Midbrain (tissue), 1 donor: ENCODE measurements at places on chromosomes 4 and X.

DNA sequence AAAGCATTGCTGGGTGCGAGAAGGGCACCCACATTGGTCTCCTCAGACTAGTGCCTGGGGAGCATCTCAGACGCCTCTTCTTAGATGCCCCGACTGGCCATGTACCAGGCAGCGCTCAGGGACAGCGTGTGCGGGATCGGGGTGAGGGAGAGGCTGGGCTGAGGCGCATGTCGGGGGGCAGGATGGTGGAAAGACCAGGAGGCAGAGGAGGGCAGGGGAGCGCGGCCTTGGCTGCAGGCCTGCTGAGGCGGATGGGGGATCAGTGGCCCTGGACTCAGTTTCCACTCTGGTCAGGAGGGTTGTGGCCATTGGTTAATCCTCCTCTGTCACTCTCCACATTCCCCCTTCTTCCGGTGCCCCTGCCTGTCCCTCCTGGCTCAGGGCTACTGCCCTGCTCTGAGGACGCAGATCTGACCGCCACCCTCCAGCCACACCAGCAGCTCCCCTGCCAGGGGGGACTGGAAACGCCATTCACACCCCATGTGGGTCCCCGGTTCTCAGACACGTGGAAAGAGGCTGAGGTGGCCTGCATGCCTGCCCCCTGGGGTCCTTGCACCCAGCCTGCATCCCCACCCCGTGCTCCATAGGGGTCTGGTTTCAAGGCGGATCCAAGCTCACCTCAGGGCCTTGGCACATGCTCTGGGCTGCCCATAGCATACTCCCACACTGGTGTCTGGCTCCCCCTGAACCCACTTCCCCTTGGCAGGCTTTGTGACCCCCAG lies 105.9 kb downstream of the CPZ start:
- no peak for DNase-seq

DNA sequence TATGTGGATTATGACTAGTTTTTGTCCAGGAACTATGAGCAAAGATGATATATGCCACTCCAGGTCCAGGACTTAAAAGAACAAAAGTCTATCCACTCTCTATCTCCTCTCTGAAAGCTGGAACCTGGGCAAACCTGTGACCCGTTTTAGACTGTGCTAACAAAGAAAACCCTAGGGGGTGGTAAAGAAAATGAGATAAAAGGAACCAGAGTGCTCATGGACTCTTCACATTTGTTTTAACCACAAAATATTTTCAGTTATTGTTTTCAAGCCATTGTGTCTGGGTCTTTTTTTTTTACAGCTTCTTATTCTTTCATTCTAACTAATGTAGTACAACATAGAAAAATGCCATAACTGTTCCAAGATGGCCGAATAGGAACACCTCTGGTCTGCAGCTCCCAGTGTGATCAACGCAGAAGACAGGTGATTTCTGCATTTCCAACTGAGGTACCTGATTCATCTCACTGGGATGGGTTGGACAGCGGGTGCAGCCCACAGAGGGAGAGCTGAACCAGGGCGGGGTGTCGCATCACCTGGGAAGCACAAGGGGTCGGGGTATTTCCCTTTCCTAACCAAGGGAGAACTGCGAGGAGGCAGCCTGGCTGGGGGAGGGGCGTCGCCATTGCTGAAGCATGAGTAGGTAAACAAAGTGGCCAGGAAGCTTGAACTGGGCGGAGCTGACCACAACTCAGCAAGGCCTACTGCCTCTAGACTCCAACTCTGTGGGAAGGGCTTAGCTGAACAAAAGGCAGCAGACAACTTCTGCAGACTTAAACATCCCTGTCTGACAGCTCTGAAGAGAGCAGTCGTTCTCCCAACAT lies 45.1 kb downstream of the CHM start:
- no peak for DNase-seq

DNA sequence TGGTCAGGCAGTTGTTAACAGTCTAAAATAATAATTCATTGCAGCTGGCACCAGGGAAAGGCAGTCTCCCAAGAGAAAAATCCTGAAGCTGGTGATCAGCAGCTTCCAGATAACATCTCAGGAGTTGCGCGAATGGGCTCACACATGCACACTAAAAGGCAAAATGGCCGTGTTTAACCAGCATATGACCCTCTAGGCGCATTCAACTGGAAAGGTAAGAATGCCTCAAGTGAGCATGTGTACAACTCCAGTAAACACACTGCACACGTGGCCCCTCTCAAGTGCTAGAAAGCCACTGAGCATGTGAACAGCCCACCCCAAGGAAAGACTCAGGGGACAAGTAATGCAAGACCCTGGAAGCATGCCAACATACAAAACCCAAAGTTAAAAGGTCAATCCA lies 33.1 kb downstream of the STPG2 start:
- no peak for DNase-seq

DNA sequence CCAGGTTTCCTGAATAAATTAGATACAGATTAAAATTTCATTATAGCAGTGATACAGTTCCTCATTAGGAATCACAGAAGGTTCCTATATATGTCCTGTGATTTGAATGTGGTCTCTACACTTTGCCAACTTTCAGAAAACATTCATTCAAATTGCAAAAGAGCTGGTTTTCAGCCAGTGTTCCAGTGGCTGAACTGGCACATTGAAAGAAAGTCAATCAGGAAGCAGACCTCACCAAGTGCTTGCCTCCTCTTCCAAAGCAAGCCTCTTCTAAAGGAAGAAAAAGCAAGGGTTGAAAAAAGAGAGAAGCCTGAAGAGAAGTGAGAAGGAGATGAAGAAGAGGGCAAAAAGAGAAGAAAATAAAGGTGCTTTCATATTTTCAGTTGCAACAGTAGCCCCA lies 12.7 kb downstream of the KLHL34 start:
- no peak for DNase-seq

DNA sequence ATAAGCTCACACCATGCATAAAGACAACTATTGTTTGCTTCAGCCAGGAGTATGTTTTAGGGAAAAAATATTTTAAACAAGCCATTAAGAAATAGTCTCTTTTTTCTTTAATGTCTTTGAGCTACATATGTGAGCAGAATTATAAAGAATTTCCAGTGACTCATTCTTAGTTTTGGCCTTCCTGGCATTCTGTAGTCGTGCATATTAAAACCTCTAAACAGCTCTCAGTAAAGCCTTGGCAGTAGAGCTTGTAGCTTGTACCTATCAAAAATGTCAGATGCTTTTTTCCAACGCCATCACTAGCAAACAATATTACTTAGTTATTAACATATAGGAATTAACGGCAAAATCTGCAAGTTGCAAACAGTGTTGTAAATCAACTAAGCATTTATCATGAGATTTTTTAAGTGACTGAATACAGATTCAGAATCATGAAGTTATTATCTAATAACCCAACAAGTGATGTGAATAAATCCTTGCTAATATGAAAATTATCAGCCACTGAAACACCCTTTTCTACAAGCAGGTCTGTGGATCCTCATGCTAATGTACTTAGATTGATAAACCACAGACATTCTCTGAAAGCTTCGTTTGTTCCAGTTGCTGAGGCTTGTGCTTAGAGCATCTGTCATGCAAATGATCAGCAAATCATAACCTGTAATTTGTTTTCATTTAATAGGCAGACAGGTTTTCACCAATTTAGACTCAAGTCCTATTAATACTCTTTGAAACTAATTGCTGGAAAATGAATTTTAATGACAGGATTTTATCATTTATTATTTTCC lies 412.0 kb upstream of the ATOH1 start:
- peak; percentile 32 for DNase-seq

DNA sequence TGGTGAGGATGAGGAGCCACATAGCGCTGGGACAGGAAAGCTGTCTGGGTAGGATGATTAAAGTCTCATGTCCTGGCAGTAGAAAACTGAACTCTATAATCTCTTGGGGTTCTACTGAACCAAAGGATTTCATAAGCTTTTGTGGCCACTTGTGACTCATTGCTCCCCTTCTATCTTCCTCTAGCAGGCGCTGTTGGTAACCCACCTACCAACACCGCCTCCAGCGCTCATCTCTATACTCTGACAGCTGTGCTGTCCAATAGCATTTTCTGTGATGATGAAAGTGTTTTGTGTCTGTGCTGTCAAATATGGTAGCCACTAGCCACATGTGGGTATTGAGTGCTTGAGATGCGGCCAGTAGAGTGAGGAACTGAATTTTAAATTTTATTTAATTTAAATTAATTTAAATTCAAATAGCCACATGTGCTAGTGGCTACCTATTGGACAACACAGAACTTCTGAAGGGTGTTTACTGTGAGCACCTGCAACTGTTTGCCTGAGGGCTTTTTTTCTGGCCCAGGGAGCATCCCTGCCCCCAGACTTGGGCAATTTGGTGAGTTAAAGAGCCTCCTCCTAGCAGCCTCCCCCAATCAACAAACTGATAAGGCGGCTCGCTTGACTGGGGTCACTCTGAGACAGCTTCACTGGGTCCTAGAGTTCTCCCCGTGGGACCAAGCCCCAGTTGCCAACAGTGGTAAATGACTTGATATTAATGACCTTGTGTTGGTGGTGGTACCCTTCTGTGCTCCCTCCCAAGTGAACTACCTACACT lies 169.2 kb upstream of the ATP6AP2 start:
- DNase-seq: no peak

GRCh38 chrX:132862562-132862961 lies 95.9 kb downstream of the HS6ST2 start:
- DNase-seq: no peak

DNA sequence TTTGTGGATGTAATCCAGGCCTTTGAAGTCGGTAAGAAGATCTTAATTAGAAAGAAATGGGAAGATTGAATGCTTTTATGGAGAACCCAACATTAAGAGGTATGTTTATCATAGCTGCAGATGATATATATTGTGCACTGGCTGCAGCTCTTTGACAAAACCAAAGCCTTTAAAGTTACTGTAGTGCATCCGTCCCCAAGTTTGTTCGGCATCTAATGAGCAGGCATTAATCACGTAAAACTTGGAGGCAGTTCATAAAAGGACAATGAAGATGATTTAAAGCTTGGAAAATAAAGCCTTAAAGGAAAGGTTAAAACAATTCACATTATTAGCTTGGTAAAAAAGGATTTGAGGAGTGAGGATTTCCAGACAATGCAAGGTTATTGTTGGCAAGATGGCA lies 150.8 kb upstream of the ARX start:
- DNase-seq: no peak

GRCh38 chr4:25160714-25161592 lies 704 bp upstream of the SEPSECS start:
- DNase-seq: no peak

DNA sequence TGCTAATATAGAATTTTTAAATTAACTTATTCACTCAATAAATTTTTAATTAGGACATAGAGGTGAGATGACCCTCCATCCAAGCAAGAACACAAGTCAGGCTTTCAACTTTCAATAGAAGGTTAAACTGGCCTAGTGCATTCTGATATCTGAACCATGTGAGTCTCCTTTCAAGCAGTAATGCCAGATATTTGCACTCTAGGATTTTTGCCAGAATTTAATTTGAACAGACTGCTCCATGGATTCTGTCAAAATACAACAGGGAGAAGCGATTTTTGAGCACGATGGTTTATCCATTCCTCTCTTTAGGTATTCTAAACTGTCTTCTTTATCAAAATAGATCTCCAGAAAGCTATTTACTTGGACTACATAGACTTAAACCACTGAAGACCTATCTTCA lies 72.0 kb upstream of the DCLK2 start:
- DNase-seq: peak; percentile 21
